Naive thymus-derived CD8-positive, alpha-beta T cell (primary cell): ENCODE measurements at places on chromosomes 2 and 18.
A peak's percentile ranks its signal among the peaks of the same experiment; 100 is the strongest.

DNA sequence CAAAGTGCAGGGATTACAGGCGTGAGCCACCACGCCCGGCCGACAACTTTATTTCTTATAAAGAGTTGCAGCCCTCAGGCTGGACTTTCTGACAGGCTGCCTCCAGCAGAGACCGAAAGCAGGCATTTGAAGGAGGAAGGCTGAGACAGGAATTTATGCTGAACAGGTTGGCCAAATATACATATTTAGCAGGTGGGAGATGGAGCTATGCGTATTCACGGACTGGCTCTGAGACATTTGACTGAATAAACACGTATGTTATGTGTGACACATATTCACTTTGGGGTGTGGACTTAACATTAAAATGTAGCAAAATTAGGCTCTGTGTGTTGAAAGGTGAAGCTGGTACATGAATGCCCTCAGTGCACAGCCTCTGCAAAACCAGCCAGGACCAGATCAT is 65.9 kb downstream of the SNTG2 start:
- no peak for DNase-seq

DNA sequence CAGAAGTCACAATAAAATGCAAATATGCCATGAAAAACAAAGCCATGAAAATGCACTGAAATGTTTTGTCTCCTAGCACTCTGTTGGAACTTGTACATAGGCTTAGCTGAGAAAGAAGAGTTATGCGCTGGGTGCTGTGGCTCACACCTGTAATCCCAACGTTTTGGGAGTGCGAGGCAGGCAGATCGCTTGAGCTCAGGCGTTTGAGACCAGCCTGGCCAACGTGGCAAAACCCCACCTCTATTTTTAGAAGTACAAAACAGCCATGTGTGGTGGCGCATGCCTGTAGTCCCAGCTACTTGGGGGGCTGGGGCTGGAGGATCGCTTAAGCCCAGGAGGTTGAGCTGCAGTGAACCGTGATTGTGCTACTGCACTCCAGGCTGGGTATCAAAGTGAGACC is 39.9 kb downstream of the IRS1 start:
- no peak for DNase-seq

DNA sequence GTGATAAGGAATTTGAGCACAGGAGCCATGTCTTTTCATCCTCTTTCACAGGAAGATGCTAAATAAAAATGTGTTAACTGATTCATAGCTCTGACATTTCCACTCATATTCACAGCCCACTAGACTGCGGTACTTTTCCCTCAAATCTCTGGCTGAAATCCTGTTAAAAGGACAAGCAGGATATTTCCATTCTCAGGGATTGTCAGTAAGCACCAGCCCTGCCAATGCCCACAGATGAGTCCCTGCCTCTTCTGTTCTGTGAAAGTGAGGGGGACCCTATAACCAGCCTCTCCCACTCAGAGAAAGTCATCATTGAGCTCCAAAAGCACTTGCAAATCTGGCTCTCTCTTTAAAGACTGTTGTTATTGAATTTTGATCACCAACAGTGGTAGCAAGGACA is 440.5 kb downstream of the SETBP1 start:
- DNase-seq = no peak

DNA sequence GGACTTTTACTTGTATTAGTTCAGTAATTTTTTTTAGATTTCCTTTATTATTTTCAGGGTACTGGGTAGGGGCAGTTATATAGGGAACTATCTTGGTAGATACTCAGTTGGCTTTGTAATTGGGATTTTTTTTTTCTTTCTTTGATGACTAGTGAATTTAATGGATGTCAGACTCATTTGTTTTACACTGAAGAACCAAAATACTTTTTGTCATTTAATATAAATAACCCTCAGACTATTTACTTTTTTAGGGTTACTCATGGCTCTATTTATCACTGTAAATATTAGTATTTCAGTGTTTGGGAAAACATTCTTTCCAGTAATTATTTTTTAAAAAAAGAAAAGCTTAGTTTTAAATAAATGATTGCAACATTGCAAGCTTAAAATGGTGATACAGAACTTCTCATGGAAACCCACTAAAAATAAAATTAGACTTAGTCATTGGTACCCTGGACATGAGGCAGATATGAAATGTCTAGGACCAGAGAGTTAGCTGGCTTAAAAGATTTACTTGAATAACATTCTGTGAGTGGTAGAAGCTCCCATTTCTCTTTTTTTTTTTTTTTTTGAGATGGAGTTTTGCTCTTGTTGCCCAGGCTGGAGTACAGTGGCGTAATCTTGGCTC is 74.4 kb upstream of the CYP20A1 start:
- DNase-seq = no peak

- DNase-seq = no peak
Measured at GRCh38 chr2:170465241-170465640, 249.9 kb upstream of the SP5 start.

DNA sequence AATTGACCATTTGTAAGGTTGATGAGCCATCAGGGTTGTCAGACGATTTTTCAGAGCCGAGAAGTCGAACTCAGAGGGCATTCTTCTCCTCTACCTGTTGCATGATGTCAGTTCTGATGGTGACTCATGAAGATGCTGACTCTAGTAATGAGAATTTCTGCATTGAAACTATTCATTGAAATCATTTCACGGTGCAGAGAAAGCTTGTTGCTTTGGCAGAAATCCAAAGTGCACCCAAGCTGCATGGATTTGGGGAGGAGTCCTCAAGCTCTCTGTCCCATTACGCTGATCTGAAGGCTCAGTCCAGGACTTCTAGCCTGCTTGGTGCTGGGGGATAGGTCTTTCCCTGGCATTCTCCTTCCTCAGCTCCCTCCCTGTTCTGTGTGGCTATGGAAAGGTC is 125.7 kb upstream of the PXDN start:
- no peak for DNase-seq

GRCh38 chr2:69577467-69578197 is 65.9 kb downstream of the AAK1 start:
- no peak for DNase-seq

DNA sequence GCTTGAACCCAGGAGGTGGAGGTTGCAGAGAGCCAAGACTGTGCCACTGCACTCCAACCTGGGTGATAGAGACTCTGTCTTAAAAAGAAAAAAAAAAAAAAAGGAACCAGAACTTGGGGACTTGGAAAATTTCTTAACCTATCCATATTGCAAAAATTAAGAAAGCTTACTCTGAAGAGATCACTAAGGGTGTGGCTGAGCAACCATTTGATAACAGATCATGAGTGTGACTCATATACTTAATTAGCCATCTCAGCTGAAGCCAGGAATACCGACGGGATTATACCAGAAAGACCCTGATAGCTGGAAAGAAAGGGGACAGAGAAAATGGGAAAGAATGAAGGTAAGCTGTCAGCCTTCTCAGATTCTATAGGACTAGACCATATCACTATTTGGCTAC is 7.1 kb upstream of the ADD2 start:
- DNase-seq = no peak

DNA sequence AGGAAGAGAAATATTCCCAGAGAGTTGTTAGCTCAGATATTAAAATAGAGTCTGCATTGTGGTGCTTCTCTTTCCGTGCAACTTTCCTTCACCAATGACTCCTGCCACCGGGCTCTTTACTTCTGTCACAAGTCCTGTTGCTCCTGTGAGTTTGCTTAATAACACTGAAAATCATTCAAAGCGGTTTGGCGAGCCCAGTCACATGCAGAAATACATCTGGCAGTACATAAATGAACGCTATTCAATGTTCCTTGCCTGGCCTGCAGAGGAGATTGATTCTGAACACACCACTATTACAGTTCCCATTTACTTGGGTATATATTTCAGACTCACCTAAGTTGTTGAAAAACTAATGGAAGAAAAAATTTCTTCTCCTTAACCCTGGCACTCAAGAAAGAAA is 276.6 kb downstream of the ZNF521 start:
- no peak for DNase-seq

GRCh38 chr2:1910592-1911246 is 166.4 kb upstream of the PXDN start:
- DNase-seq = no peak

DNA sequence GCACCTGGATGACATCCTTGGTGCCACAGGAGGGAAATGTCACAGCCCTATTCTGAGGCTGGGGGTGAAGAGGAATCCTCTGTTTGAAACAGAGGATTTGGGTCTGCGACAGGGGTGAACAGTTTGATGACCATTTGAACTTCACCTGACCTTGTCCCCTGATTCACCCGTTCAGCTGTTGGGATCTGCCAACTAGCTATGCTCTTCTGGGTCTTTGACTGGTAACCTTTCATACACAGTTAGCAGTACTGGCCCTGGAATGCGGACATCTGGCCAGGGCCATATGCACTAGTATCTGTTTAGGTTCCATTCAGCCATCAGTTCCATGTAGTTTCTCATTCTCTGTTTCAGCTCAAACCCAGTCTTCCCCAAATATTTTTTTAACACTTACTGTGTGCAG is 72.6 kb upstream of the MCFD2 start:
- no peak for DNase-seq

DNA sequence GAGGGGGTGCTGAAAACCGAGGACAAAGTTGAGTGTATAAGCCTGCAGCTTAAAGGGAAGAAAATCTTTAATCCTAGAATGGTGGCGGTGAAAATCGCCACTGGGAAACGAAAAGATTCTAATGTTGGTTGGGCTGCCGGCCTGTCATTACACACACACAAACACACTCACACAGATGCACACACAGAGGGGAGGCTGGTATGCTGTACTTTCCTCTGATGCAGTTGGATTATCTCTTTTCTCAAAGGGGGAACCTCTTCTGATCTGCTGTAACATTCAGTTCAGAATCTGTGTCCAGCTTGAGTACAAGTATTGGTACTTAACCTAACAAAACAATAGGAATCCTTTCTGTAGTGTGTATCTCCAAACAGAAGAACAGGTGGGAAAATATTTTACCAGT is 39.0 kb downstream of the ANXA4 start:
- DNase-seq = no peak

DNA sequence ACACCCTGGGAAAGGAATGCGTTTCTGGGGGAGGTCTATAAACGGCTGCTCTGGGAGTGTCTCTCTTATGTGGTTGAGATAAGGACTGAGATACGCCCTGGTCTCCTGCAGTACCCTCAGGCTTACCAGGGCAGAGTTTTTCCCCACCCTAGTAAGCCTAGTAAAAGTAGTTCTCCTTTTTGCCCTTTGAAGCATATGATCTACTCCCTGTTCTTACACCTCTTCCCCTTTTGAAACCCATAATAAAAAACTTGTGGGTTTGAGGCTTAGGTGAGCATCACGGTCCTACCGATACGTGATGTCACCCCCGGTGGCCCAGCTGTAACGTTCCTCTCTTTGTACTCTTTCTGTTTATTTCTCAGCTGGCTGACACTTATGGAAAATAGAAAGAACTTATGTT is 97.4 kb downstream of the FSIP2 start:
- DNase-seq = no peak

- no peak for DNase-seq
Measured at GRCh38 chr2:24909555-24910177, 10.4 kb downstream of the ADCY3 start.

- DNase-seq = no peak
Measured at GRCh38 chr2:187349326-187349944, 98.6 kb downstream of the CALCRL start.

GRCh38 chr18:74284980-74285355 is 6.8 kb downstream of the CYB5A start:
- DNase-seq = no peak

DNA sequence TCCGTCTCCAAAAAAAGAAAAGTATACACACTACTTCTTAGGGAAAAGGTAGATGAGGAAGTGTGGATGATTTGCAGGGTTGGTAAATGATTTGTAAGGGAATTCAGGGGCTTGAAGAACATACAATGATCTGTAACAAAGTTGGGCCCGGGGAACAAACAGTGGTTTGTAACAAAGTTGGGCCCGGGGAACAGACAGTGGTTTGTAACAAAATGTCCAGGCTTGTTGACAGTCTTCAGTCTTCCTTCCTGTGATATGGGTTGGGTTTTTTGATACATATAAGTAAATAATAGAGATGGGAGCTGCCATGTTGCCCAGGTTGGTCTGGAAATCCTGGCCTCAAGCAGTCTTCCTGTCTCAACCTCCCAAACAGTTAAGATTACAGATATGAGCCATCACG is 83.3 kb upstream of the UXS1 start:
- DNase-seq = no peak

GRCh38 chr2:202377207-202377761 is 1.2 kb downstream of the BMPR2 start:
- peak; percentile 15 for DNase-seq

- no peak for DNase-seq
Measured at GRCh38 chr18:55576001-55576400, 12.0 kb downstream of the TCF4 start.

- DNase-seq = no peak
Measured at GRCh38 chr18:2396162-2396505, 175.2 kb downstream of the METTL4 start.

DNA sequence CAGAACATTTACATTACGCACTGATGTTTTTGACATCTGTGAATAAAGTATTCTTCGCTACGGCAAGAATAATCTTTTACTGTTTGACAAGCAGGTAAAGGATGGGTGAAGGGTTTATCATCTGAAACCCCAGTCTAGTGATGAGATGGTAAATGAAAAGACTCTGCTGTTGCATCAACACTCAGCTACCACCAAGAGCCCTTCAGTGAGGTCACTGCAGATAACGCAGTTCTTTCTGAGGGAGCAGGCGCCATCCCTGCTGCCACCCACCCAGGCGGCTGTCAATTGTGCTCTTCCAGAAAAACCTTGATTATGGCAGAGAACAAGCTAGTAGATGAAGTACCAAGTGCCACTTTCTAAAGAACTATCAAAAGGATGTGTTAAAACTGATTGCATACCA is 58.7 kb downstream of the ABCG8 start:
- DNase-seq = no peak
